ENCODE measurements at places on chromosomes 16 and 17.

GRCh38 chr16:30927789-30928378 is 4.5 kb downstream of the FBXL19 start:
- no peak for DNase-seq

GRCh38 chr17:40459636-40460603 is 16.7 kb downstream of the IGFBP4 start:
- no peak for DNase-seq

DNA sequence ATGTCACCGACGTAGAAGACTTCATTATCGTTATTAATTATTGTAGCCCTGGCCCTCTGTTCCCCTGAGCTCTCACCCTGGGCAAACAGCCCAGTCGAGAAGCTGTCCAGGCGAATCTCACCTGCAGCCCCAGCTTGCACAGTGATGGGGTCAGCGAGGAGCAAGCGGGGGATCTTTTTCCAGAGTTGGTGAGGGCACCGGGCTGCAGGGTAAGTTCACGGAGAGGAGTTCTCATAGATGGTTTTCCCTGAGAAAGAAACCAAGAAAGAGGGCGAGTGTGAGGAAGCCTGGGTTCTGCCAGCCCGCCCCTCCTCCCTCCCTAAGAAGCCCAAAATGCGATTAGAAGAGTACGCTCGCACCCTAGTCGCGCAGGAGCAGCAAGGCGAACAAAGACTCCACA is 436 bp downstream of the SPAG5 start:
- DNase-seq: no peak

- DNase-seq: no peak
Measured at GRCh38 chr16:83356266-83356665, 451.5 kb upstream of the HSBP1 start.

DNA sequence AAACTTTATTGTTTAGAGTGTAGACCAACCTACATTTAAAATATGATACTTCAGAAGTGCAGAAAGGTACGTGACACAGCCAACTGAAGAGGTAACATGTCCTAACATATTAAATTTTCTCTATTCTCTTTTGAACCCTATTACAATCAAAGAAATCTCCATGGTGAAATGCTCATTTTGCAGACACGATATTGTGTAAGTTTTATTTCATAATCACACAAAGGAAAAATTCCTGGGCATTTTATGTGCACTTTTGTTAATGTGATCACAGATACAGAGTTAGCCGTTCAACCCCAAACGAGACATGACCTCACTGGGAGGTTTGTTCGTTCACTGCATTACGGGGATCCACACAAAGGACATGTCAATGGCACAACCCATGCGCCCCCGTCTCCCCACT is 21.8 kb downstream of the KCNJ16 start:
- DNase-seq: no peak

DNA sequence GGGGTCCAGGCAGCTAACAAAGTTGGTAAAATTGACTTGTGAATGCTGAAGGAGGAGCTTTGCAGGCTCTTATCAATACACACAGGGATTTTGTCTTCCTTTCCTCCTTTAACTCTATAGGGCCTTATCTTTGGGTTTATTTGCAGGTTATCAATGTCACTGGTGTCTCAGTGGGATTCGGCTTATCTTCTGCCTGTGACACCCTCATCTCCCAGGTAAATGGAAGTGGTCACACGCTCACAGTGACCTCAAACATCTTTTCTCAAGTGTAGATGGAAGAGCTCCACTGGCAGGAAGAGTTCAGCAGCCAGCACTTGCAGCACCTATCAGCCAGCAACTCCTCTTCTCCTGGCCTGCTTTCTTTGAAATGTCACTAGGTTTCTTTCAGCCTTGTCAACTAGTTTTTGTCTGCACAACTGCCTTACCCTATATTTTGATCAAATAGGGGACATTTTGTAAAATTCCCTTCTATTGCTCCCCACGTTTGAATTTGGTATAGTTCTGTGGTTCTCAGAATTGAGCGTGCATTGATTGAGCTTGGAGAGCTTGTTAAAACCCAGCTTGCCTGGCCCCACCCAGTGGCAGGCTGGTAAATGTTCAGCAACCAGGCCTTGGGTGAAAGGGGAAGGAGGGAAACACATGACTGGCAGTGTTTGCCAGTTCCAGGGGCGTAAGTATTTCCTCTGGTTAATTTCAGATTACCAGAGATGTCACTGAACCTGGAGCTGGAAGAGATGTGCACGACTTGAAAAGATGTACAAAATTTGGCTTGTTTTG is 12.8 kb downstream of the SLC47A1 start:
- no peak for DNase-seq
